ENCODE measurements at places on chromosomes 4 and X.
A peak's percentile ranks its signal among the peaks of the same experiment; 100 is the strongest.

DNA sequence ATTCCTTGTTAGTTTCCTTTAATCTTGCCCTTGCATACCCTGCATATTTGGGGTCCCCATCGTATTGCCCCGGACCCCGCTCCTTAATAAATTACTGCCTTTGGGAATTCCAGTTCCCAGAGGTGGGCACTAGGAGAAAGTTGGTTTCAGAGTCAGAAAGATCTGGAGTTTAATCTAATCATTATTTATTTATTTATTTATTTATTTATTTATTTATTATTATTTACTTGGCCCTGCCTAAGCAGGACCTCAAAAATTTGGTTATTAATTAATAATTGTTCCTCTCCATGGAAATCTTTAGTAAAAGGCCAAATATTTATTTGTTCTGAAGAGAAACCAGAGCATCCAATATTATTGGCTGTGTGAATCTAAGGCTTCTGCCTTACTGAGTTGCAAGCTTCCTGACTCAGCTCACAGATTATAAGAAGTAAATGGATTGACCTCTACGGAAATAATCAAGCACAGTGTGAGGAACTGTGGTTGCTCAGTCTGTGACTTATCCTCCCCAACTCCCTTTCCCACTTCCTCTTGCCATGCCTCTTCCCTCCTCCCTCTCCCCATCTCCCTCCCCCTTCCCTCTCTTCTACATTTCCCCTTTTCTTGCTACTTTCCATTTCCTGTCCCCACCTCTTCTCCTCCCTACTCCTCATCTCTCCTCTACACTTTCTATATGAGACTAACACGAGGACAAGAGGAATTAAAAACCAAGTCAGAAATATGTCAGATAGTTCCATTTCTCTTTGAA lies 61.5 kb upstream of the AP1S2 start:
- no peak for DNase-seq

GRCh38 chr4:169885893-169886292 lies 128.1 kb upstream of the HPF1 start:
- DNase-seq: no peak

DNA sequence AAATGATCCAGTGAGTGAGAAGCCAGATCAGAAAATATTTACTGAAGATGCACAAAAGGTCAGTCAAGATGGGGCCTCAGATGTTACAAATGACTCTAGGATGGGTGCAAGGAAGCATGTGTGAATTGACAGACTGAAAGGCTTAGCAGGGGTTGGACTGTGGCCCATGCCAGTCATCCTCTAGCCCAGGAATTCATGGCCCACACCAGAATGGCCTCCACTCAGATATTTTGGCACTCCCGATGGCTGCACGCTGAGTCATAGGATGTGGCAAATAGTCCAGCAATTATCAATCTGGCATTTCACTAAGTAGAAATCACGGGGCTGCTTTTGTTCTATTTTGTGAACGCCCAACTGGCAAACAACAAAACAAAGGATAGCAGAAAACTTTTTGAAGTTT lies 406.5 kb downstream of the IQCM start:
- DNase-seq: no peak

DNA sequence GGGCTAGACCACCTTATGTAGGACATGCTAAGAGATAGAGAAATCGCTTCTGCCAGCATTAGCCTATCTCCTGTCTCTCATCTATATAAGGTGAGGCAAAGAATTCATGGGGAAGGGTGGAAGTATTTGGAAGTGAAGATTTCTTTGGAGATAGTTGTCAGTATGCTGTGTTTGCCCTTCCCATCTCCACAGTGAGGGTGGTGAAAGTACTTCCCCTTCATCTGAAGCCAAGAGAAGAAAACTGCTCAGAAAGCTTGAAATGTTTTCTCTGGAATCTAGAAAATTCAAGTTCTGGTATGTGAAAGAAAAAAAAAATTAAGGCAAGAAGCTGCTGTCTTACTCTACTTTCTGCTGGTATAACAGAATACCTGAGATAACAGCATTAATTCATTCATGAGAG lies 12.3 kb upstream of the ADH5 start:
- DNase-seq: no peak

GRCh38 chr4:126838941-126839679 lies 793.6 kb upstream of the INTU start:
- DNase-seq: no peak

- no peak for DNase-seq
Measured at GRCh38 chr4:153452658-153453378, 13.3 kb upstream of the TMEM131L start.

GRCh38 chr4:170581322-170581721 lies 491.6 kb upstream of the AADAT start:
- no peak for DNase-seq

DNA sequence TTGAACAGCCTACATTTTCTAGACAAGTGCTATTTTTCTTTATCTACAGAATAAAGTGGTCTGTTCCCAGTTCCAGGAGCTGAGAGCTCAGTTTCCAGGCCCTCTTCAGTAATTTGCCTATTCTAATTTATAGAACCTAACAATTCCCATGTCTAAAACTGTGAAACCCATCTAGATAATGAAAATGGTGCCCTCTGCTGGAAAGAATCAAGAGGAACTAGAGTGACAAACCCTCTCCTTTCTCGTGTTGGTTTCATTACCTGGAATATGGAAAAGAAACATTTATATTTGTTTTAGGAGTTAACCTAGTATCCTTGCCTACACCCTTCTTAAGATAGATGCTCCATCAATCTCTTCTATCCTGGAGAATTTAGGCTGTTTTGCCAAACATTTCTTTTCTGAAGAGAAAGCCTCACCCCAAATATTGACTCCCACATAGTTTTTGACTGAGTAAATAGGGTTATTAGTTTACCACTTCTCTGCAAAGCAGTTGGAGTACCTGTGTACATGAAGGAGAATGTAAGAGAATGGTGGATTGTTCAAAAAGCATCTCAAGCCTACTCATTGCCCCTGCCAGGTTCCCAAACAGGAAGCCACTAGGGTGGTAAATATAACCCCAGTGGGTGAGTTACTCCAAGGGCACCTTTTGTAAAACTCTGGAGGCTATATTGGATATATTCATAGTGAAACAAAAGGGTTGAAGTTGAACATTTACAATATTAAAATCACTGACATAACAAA lies 121.6 kb downstream of the RASL11B start:
- peak; percentile 64 for DNase-seq

GRCh38 chrX:9383655-9384054 lies 81.2 kb upstream of the TBL1X start:
- no peak for DNase-seq

DNA sequence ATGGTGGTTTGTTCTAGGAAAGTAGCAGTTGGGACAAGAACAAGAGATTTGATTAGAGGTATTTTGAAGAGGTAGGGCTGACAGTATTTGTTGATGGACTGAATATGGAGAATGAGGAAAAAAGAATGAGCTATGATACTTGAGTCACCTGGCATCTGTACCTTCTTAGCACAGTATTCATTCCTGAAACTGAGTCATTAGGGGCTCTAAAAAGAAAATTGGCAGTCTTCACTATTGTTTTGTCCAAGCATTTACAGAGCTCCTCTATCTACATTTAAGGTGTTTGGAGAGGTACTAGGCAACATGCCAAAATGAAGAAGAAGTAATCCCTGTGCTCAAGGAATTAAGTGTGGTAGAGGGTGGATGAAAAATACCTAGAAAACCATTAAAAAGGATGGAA lies 165.8 kb downstream of the SHROOM4 start:
- no peak for DNase-seq

- DNase-seq: no peak
Measured at GRCh38 chr4:4673070-4673469, 131.2 kb upstream of the STX18 start.

GRCh38 chrX:118179161-118179560 lies 62.6 kb upstream of the KLHL13 start:
- no peak for DNase-seq

DNA sequence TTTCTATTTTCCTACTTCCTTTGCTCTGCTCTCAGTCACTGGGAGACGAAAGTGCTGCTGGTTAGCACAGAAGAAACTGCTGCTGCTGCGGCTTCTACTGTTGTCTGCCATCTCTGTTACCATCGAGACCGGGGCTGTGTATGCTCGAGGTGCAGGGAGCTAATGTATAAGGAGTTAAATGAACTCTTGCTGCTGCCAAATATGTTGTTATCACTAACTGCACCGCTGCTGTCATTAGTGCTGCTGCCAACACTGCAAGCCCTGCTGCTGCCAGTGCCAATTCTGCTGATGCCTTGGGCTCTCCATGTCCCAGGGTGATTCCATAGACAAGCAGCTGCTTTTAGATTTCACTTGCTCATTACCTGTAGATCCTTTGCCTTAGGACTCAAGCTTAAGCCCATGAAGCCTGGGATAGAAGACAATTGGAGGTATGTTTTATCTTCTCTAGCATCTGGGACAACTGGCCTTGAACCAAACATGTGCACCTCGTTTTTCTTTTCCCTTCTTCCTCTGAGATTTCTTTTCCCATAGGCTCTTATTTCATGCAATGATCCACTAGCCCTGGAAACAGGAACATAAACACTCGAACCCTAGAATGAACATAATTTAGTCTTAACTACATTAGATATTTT lies 107.8 kb downstream of the CCSER1 start:
- no peak for DNase-seq

- DNase-seq: no peak
Measured at GRCh38 chrX:107442914-107443527, 6.4 kb upstream of the FRMPD3 start.

- no peak for DNase-seq
Measured at GRCh38 chrX:154654372-154654771, 993 bp upstream of the CTAG2 start.

DNA sequence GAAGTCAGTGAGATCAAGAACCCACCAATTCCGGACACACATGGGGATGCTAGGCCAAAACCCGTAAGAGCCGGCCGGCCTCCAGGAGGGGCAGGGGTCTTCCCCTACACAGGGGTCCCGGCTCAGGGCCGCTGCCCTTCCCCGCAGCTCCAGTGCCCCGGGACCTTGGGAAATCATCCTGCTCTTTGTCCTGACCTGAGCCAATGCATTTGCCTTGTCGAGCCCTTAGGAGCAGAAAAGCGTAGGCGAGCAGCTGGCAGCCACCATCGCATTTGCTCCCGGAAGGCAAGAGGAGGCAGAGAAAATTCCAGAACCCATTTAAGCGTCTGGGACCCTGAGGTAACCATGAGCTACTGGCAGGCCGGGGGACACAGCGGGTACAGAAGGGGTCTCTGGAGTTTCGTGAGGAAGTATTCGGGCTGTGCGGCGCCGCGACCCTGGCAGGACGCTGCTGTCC lies 7.4 kb upstream of the TNIP2 start:
- no peak for DNase-seq

GRCh38 chrX:101241531-101241930 lies 21.9 kb downstream of the DRP2 start:
- no peak for DNase-seq

- DNase-seq: no peak
Measured at GRCh38 chr4:158051401-158052235, 121.2 kb downstream of the GASK1B start.

GRCh38 chrX:101708163-101708562 lies 48.5 kb upstream of the ARMCX2 start:
- DNase-seq: no peak

GRCh38 chr4:16133406-16133805 lies 49.6 kb upstream of the PROM1 start:
- no peak for DNase-seq

- DNase-seq: no peak
Measured at GRCh38 chr4:47531954-47532321, 46.9 kb downstream of the ATP10D start.

DNA sequence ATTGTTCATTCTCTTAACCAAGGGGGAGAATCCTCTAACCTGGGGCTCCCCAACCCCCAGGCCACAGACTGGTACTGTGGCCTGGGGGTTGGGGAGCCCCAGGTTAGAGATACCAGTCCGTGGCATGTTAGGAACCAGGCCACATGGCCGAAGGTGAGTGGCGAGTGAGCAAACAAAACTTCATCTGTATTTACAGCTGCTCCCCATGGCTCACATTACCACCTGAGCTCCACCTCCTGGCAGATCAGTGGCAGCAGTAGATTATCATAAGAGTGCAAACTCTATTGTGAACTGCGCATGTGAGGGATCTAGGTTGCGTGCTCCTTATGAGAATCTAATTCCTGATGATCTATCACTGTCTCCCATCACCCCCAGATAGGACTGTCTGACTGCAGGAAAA lies 957.2 kb upstream of the PRKX start:
- no peak for DNase-seq

DNA sequence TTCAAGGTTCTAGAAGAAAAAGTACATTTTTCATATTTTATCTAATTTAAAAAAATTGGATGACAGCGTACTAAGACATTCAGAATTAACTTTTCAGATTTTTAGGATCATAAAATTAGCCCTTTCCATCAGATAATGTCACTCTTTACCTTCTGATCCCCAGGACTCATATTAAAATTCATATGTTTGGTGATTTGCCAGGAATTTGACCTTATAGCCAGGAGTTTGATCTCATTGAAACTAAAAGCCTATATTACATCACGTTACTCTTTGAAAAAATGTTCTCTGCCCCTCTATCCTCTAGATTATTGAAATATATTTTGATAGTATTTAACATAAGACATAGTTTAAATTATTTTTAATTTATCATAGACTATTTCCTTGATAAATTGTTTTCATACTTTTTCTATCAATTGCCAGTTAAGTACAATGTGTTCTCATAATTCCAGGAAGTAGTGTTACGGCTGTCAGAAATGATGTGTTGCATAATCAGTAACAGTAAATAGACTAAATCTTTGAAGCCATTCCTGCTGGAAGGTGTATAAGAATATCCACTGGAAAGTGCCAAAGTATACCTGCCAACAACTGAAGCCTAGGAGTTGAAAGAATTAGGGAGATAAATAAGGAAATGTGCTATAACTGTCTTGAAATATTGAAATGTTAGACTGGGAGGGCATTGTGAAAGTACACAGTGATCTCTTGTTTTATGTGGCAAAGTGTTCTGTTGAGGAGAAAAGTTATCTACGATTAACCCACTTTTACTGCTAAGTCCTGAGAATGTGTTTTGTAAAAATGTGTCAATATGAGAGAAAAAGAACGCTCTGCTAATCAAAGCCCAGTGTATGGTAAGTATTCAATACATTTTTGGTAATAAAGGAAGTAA lies 32.9 kb upstream of the PDGFC start:
- no peak for DNase-seq

GRCh38 chrX:118990512-118991227 lies 16.3 kb downstream of the LONRF3 start:
- no peak for DNase-seq

DNA sequence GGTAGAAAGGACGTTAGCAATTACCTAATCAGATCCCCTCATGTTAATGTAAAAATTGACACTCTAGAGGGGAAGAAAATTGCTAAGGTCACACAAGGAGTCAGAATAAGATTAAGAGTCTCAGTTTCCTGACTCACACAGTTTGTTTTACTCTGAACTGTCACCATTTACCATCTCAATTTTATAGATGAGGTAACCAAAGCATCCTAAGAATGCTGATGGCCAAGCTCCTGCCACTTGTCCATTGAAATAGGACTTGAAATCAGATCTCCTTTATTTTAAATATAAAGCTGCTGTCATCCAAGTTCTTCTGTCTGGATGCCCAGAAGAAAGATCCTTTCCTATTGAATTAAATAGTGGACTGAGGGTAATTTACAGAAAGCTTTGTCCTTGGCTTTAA lies 114.8 kb upstream of the VAMP7 start:
- DNase-seq: no peak

GRCh38 chrX:22122510-22122909 lies 90.4 kb downstream of the PHEX start:
- DNase-seq: no peak
